Stimulated activated CD8-positive, alpha-beta memory T cell treated with anti-CD3 and anti-CD28 coated beads, Interleukin-4, amount 100 ng/mL, for 48 hours (primary cell): ENCODE measurements at places on chromosomes 3 and 15.

GRCh38 chr3:102741105-102741504, 306.3 kb downstream of the ZPLD1 start:
- DNase-seq: no peak

- no peak for DNase-seq
Measured at GRCh38 chr3:17030438-17030837, 145.7 kb downstream of the PLCL2 start.

GRCh38 chr15:90553248-90553745, 23.6 kb downstream of the CRTC3 start:
- no peak for DNase-seq

DNA sequence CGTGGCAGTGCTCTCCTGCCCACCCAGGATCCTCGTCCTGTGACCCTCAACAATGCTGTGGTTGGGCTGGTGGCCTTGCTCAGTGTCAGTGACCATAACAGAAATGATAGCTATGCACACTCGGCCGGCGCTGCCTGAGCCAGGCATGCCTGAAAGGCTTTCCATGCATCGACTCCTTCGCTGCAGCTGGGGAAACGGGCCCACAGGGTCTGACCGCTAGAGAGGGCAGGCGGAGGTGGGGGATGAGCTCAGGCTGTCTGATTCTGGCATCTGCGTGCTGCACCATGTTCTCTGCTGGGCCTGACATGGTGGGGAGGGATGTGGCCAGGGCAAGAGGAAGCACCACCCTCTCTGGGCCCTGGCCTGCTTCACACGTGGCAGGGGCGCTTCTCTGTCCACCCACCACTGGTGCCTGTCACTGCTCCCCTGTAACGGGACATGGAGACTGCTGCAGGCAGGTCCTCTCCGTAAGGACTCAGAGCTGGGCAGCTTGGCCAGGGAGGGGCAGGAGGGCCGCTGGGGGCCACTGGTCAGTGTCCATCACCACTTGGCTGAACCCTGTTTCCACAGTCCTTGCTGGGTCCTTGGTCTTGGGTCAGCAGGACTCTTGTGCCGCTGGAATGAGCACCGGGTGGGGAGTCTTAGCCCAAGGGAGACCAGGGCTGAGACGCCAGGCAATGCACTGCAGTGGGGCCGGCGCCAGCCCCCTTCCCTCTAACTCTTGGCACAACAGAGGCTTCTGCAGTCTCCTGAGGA, 64.1 kb upstream of the RPL32 start:
- DNase-seq: no peak
